ENCODE measurements at places on chromosomes 1 and 21.

DNA sequence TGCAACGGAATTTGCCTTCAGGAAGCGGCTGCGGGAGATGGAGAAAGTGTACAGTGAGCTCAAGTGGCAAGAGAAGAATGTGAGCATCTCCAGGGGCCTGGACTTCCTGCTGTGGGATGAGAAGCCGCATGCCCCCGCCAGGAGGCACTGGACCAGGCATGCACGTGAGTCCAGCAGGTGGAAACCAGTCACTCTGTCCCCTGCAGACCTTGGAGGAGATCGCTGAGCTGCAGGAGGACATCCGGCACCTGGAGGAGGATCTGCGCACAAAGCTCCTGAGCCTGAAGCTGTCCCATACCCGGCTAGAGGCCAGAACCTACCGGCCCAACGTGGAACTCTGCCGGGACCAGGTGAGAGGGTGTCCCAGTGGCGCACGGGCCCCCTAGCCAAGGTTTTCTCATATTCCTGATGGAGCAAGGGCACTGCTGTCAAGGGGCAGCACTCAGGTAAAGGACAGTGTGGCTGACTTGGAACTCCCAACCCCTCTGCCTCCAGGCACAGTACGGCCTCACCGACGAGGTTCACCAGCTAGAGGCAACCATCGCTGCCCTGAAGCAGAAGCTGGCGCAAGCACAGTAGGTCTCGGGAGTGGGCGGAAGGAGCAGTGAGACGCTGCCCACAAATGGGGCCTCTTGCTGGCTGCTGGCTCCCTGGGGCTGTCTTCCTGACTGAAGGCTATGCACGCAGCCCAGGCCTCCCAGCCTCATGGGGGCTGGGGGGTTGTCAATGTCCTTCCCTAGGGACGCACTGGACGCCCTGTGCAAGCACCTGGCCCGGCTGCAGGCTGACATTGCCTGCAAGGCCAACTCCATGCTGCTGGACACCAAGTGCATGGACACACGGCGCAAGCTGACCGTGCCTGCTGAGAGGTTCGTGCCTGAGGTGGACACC, 1.2 kb upstream of the ADPRS start:
- DNase-seq, result no peak

- DNase-seq, result no peak
Measured at GRCh38 chr1:53500204-53501064, 41.2 kb downstream of the DMRTB1 start.

DNA sequence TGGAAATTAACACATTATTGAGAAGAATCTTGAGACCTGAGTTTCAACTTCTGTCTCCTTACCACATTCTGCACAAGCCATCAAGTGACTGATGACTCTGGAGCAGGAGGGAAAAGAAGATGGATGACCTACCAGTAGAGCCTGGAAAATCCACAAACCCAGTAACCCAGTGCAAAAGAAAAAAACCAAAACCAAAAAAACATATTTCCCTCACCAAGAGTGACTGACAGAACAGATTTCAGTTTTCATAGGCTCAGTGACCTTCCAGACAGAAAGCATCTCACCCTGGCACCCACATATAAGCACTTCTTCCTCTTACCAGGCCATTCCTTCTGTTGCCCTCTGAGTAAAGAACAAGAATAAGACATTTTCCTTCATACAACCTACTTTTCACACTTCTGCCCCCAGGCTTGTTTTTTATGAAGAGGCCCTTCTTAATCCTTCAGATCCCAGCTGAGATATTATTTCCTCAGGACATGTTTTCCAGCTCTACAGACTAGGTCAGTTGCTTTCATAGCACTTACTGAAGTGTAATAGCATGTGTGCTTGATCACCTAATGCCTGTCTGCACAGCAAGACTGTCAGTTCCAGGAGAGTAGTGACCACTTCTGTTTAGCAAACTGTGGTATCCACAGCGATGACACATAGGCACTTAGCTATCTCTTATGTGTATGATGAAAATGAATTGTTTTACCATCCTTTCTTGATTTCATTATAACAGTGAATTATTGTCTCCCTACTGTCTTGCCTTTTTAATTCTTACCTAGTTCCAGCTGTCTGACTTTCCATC, 4.0 kb downstream of the TSACC start:
- no peak for DNase-seq

DNA sequence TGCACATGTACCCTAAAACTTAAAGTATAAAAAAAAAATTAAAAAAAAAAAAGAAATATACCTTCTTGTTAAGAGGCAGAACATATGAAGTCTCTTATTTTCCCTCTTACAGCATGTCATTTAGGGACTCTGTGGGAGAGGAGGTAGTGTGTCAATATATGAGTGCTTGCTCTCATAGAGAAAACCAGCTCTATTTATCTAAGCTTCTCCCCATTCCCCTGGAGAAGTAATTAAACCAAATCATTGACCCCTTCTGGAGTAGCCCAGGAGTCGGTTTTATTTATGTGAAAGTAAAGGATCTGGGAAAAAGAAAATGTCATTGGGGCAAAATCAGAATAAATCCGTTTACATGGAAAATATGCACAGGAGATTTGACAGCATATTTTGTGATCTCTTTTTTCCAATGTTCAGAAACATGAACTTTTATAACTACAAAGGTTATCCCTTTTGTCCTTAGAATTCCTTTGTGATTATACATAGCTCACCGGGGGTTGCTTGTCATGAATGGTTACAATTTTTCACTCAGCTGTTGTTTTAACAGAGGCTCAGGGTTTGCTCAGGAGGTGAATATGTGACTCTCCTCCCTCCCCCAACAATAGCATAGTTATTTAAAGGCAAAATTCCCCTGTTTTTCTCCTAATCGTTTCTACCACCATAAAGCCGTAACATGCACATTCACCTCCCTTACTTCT, 114.5 kb upstream of the C1orf21 start:
- no peak for DNase-seq

DNA sequence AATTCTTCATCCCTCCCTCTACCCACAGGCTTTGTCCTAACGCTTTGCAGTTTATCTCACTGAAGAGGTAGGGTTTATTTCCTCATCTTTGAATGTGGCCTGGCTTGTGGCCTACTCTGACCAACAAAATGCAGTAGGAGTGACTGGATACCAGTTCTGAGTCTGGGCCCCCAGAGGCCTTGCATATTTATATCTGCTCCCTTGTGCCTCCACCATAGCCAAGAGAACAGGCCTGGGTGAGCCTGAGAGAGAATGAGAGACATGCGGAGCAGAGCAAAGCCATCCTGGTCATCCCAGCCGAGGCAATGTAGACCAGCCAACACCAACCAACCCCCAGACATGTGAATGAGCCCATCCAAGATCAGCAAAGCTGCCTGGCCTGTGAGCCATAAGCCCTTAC, 30.3 kb downstream of the SMIM12 start:
- peak; percentile 89 for DNase-seq

DNA sequence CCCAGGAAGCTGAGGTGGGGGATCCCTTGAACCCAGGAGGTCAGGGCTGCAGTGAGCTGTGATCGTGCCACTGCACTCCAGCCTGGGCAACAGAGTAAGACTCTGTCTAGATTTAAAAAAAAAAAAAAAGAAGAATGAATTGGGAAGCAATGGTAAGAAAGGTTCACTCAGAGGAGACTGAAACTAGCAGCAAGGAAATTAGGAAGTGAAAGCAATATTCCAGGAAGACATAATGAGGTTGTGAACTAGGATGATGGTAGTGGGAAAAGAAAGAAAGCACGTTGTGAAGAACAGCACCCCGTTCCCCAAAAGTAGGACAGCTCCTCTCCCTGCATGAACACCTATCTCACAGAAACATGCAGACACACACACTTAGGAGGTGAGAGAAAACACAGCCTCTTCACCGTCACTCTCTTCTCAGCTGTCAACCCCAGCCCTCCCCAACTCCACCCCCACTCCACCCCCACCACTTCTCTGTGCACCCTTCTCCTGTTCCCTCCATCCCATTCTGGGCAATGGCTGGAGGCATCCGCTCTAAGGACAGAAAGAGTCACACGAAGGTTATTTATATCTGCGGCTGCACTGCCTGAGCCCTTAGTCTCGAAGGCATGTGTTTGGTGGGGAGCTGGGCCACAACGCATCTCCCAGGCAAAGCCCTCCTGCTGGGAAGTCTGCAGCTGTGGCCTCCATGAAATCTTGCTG, 101.8 kb upstream of the LPGAT1 start:
- no peak for DNase-seq

DNA sequence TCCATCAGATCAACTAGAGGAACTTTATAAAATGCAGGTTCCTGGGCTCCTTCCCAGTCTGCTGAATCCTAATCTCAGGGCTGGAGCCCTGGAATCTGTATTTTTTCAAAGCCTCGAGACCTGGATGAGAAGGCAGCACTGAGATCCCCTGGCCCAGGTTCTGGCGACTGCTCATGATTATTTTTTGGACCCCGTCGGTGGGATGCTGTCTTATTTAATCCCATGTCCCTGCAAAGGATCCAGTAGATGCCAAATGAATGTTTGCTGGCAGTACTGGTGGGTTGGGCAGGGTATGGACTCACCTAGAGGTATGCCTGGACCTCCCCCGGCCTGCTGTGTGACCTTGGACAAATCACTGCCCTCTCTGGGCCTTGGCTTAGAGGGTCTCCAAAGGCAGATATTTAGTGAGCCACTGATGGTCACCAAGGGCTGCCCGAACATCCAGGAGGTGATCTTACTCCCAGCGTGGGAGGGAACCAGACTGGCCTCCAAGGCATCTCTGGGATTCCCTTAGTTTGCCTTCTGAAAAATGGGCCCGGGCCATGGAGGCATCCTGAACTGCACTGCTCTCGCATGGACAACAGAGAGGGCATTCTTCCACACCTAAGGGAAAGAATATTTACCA, 91.6 kb upstream of the RUNX3 start:
- DNase-seq, result no peak

DNA sequence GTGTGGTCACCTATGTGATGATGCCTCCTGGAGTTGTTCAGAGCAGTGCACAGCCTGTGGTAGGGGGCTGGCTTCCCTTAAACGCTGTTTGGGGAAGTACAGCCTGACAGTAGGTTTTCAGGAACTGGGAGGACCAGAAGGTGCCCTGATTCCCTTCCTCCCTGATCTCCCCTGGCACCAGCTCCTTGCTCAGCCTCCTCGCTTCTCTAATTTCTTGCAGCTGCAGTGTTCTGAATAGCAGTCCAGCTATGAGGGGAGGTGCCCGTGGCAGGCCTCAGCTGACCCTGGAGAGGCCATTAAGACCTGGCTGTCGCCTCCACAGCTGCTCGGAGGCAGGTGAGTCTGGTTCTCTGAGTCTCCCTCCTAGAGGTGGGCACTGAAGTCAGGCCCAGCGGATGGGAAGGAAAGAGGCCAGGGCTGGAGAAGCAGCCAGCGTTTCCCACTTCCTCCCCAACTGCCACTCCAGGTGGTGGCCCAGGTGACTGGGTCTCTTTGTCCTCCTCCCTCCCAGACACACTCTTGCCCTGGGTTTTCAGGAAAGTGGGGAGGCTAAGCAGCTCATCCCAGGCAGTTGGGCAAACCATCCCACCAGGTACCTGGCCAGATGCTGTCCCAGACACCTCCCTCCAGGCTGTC, 52.0 kb upstream of the RPL11 start:
- DNase-seq, result no peak

GRCh38 chr21:44436958-44437357, 18.4 kb upstream of the LRRC3 start:
- no peak for DNase-seq

DNA sequence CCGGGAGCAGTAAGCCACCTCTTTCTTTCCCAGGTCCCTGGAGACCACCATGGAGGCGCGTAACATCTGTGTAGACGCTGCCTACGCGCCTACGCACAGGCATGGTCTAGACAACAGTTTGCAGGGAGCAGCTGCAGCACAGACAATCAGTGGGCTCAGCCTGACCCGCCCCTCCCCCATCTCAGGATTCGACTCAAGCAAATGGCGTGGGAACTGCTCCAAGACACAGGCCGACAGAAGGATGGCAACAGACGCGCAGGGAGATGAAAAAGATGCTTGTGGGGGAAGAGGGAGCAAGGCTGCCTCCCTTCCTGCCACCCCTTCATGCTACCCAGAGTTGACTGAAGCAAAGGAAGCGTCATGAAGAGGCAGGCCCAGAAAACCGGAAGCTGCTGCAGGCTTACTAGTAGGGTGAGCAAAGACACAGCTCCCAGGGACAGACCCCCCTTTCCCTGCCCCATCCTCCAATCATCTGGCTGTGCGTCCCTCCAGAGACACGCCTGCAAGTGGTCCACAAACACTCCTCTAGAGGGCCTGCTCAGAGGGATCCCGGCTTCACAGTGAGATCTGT, 19.5 kb downstream of the STK40 start:
- DNase-seq, result no peak

DNA sequence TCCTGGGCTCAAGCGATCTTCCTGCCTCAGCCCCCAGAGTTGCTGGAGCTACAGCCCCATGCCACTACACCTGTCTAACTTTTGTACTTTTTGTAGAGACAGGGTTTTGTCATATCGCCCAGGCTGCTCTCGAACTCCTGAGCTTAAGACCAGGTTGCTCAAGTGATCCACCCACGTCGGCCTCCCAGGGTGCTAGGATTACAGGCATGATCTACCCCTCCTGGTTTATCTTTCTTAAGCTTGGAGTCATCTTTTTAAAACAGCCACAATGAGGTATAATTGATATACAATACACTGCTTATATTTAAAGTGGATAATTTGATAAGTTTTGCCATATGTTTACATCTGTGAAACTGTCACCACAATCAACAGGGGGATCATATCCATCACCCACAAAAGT, 25.4 kb upstream of the WDR26 start:
- DNase-seq, result no peak

DNA sequence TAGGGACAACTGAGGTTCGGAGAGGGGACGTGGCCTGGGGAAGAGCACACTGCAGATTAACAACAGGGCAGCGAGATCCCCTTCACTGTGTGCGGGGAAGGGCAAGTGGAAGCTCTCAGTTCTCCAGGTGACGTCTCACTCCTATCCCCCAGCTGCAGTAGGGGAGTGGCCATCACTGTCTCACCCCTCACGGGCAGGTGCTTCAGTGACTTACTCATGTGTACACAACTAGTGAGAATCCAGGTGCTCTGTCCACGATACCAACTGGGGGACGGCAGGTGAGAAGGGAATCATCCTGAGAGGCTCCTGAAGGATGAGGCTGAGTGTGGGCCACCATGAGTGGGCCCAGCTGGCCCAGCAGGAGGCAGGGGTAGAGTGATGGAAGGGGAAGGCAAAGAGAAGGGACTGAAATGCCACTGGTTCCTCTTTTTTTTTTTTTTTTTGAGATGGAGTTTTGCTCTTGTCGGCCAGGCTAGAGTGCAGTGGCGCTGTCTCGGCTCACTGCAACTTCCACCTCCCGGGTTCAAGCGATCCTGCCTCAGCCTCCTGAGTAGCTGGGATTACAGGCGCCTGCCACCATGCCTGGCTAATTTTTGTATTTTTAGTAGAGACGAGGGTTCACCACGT, 25.9 kb downstream of the RHBG start:
- no peak for DNase-seq

Data from CMK (cell line).